Psoas muscle (tissue), 8 donors: ENCODE measurements at places on chromosomes 1 and 21. TPM values are rescaled to one million over a fixed set of nuclear protein-coding genes. Genes with fewer than 3 reads are reported as not detected.

KRTAP20-1 gene
- total RNA-seq, result not detected

GNG4 gene
- total RNA-seq, result not detected

MFAP2 gene
- 1.5 TPM for total RNA-seq

ACTN2 gene
- total RNA-seq, result 4,645 TPM

SIM2 gene
- 1.0 TPM for total RNA-seq

GUCA2A gene
- total RNA-seq, result not detected

TMEM81 gene
- 3.1 TPM for total RNA-seq

SLC16A4 gene
- 1.1 TPM for total RNA-seq

RPE65 gene
- not detected for total RNA-seq
